Right renal pelvis (tissue), 4 donors: ENCODE measurements at places on chromosomes 12 and 14.

- no peak for DNase-seq
Observed at GRCh38 chr14:103629503-103630121, 601 bp downstream of the KLC1 start.

- DNase-seq, result no peak
Observed at GRCh38 chr12:14473707-14474287, 93.9 kb downstream of the PLBD1 start.

DNA sequence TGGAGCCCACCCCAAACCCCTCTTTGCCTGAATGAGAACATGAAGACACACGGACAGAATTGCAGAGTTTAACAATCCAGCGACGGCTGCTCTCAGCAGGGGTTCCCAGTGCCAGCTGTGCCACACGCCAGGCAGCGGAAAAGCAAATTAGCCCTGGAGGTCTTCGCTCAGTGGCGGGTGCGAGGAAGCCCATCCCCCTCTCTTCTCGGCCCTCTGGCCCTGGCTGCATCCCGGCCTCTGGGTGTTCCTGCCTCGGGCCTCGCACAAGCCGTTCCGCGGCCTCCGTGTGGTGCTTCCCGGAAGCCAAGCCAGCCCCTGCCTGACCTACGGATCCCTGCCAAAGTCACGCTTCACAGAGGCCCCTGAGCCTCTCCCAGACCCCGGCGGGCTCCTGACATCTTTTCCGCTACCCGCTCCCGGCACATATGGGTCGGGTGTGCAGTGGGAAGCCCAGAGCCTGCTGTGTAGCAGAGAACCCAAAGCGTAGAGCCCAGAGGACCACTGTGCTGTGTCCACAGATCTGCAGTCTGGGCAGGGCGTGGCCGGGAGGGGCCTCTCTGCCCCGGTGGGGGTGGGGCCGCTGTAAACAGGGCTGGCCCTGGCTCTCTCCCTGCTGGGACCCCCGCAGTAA, 70.7 kb upstream of the GALNT9 start:
- no peak for DNase-seq

GRCh38 chr12:46377678-46378077, 5.1 kb upstream of the SLC38A2 start:
- DNase-seq, result no peak

GRCh38 chr14:102538602-102539543, 29.3 kb upstream of the ANKRD9 start:
- DNase-seq, result no peak

- no peak for DNase-seq
Observed at GRCh38 chr12:6333029-6333428, 8.8 kb downstream of the TNFRSF1A start.

DNA sequence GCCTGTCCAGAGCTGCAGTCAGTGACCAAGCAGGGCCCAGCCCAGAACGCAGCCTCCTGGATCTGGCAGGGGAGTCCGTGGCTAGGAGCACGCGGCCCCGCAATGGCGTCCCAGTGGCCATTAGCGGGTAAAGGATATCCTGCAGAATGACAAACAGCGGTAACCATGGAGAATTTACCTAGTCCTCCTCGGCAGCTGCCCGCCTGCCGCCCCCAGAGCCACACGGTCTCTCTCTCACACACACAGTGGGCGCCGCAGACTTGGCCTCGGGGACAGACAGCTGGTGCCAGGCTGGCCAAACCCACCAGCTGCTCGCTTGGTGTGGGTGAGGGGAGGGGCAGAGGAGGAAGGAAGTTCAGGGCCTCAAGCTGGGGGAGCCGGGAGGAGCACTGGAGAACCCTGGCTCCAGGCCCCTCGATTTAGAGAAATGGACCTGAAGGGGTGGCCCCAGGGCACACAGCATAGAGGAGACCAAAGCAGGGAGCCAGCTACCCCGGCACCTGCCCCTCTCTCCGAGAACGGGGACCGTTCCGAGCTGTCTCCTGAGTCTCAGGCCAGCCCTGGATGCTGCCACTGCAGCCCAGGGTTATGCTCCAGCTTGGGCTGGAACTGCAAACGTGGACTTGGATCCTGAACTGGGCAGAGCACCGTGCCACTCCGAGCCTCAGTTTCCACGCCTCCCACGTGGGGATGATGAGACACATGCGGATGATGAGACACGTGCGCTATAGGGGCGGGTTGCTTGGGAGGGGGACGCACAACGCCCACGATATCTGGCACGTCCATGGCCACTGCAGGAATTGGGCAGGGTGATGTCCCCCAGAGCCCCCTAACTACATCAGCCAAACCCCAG, 3.4 kb downstream of the CDK2AP1 start:
- no peak for DNase-seq

- no peak for DNase-seq
Observed at GRCh38 chr12:114131824-114132223, 165.7 kb upstream of the RBM19 start.

DNA sequence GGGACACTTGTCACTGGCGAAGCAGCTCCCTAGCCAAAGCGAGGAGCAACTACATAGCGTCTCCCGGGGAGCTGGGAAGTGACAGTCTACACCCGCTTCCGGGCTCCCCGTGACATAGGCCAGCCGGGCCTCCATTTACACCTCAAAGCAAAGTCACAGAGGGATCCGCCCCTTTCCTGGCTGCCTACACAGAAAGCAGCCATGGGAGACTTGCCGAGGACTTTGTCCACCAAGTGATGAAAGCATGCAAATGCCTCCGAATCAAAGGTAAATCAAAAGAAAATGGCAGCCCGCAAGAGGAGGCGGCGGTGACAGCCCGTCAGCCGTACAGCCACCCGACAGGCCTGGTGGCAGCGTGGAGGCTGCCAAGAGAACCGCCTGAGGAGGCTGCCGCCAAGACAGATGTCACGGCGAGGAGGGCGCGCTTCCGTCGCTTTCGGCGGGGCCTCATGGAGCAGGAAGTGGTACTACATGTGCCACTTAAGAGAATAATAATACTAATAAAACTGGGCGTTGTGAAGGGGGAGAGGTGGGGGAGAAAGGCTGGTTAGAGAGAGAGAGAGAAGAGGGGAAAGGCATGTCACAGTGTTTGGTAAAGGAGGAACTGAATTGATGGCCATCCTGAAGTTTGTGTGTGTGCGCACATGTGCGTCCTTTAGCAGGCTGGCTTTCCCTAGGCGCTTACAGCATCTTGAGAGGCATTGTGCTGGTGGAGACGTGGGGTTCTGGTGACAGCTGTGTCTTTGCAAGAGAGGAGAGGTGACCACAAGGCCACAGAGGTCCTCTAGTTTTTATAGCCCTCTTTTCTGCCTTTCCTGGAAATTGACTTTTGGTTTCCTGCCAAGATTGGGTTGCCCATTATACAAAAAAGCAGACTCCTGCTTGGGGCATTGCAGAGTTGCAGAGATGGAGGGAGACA, 661.7 kb downstream of the VRK1 start:
- DNase-seq, result peak; percentile 17

DNA sequence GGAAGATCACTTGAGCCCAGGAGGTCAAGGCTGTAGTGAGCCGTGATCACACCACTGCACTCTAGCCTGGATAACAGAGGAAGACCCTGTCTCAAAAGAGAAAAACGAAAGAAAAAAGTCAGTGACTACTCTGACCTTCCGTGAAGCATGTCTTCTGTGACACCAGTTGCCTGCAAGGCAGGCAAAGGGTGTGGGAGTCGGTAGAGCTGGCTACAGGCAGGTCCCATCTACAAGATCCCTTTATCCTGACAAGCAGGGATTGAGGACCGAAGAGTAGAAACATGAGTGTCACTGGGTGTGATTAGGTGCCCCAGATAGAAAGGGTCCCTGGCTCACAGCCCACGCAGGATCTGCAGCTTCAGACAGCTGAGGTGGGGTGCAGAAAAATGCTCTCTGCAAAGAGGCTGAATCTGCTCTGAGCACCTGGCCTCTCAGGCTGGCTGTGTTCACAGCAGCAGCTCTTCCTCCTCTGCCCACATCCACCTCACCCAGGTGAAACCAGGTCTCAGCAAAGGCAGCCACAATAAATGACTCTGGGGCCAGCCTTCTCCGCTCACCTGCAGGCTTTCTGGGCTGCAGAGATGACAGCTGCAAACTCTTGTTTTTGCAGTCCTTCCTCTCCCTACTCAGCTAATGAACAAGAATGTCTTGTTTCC, 28.6 kb upstream of the HSP90B1 start:
- no peak for DNase-seq

- DNase-seq, result no peak
Observed at GRCh38 chr12:72134246-72135020, 137.7 kb upstream of the TRHDE start.

DNA sequence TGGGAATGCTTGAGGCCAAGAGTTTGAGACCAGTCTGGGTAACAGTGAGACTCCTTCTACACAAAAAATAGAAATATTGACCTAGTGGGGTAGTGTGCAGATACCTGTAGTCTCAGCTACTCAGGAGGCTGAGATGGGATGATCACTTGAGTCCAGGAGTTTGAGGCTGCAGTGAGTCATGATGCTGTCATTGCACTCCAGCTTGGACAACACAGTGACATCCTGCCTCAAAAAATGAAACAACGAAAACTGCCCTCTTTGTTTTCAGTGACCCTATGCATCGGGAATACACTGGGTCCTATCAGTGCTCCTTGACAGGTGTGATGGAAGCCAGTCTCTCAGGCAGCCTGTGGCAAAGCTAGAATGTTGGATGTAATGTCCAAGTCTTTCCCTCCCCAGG, 311.5 kb upstream of the OR4E1 start:
- no peak for DNase-seq

DNA sequence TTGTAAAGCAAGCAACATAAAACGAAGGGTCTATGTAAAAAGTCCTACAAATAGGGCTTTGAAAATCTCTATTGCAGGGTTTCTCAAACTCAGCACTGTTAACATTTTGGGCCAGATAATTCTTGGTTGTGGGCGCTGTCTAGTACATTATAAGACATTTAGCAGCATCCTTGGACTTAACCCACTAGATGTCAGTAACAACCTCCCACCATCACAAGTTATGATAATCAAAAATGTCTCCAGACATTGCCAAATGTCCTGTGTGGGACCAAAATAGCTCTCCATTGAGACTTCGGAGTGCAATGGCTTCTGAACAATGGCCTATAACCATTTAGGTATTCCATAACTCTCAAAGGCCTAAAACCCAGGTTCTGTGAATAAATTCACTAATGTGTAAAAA, 22.9 kb upstream of the DHRS7 start:
- no peak for DNase-seq

GRCh38 chr14:92144708-92145107, 22.9 kb downstream of the CPSF2 start:
- no peak for DNase-seq

DNA sequence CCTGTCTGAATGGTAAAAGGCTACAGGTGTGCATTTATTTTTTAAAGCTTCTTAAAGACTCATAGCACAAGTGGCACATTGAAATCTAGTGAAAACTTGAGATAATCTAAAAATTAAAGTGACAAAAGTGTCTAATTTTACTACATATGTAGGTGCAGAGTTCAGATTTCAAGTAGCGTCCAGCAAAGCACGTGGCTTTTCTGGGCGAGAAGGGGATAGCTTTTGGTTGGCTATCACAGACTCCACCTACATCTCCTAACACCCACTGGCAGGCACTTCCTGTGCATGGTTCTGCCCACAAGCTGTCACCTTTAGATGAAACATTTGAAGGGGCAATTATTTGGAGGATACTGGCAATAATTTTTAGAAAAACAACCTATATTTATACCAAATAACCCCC, 1.9 kb upstream of the PITPNM2 start:
- no peak for DNase-seq

GRCh38 chr12:130619385-130620001, 96.6 kb downstream of the RIMBP2 start:
- DNase-seq, result no peak

DNA sequence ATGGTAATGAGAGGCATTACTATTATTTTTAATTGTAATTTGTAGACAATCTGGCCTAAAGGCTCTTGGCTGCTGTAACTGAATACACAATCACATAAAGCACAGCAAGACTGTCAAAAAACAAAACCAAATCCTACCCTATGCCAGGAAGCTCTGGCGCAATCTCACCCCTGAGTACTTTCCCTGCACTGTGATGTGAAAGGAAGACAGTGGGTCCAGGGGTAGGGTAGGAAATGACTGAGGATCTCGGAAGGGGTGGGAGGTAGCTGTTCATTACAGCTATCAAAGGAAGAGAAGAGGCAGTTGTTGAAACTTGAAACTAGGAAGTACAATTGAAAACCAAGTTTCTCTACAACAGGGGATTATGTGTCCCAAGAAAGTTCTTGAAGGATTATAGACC, 202.8 kb downstream of the ANO2 start:
- DNase-seq, result no peak

- no peak for DNase-seq
Observed at GRCh38 chr12:77847060-77847541, 16.4 kb downstream of the NAV3 start.

DNA sequence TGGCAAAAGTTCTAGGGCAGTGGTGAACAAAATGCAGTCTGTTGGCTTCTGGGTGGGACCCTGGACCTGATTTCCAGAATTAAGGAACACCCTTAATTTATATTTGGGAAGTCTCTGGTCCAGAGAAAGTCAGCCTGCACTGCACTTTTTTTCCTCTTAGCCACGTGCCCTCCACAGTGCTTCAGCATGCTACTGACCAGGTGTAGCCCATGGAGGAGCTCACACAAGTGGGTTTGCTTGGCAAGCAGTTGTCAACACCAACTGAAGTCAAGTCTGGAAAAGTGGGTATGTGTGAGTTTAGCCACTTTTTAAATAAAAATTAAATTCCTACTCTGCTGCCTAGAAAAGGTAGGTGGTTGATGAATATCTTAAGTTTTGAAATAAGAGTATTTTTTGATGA, 111.3 kb downstream of the DAAM1 start:
- DNase-seq, result no peak

- no peak for DNase-seq
Observed at GRCh38 chr12:106140223-106140986, 1.7 kb upstream of the NUAK1 start.

GRCh38 chr12:74370608-74371216, 166.9 kb upstream of the ATXN7L3B start:
- no peak for DNase-seq

- DNase-seq, result no peak
Observed at GRCh38 chr14:54749727-54750126, 152.9 kb downstream of the GCH1 start.

GRCh38 chr12:109961201-109961600, 35.0 kb downstream of the GIT2 start:
- DNase-seq, result no peak

DNA sequence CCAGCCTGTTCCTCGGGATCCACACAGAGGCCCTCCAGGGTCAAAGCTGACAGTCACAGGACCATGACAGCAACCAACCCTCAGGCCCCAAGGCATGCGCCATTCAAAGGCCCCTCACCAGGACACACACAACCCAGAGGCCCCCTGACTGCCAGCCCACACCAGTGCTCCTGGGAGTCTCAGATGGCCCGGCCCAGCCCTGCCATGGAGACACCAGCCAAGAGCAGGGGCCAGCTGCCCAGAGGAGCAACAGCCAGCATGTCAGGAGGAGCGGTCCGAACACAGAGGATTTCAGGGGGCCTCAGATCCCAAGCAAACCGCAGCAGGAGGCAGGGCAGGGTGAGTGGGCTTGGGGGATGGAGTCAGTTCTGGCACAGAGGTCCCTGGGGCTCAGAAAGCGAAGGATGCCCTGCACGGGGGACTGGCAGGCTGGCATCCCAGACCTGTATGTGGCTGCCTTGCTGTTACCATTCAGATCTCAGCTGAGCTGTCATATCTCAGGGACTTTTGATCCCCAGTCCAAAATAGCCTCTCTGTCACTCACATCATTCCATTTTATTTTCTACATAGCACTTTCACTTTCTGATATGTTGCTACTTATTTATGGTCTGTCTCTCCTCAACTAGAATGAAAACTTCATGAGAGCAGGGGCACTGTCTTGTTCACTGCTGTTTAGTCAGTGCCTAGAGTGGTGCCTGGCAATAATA, 4.8 kb downstream of the TMEM229B start:
- no peak for DNase-seq

GRCh38 chr14:32560209-32560857, 231.2 kb downstream of the AKAP6 start:
- peak; percentile 38 for DNase-seq

GRCh38 chr12:77213319-77213718, 147.9 kb upstream of the E2F7 start:
- DNase-seq, result peak; percentile 4
